ENCODE measurements at places on chromosomes 3 and 15.
A peak's percentile ranks its signal among the peaks of the same experiment; 100 is the strongest.

- no peak for DNase-seq
Measured at GRCh38 chr3:45552794-45553371, 41.7 kb upstream of the LIMD1 start.

- DNase-seq: no peak
Measured at GRCh38 chr3:135556174-135556573, 409.4 kb upstream of the PPP2R3A start.

GRCh38 chr3:44392489-44392888 is 53.9 kb downstream of the TCAIM start:
- no peak for DNase-seq

- no peak for DNase-seq
Measured at GRCh38 chr3:64138656-64139375, 86.5 kb downstream of the PRICKLE2 start.

DNA sequence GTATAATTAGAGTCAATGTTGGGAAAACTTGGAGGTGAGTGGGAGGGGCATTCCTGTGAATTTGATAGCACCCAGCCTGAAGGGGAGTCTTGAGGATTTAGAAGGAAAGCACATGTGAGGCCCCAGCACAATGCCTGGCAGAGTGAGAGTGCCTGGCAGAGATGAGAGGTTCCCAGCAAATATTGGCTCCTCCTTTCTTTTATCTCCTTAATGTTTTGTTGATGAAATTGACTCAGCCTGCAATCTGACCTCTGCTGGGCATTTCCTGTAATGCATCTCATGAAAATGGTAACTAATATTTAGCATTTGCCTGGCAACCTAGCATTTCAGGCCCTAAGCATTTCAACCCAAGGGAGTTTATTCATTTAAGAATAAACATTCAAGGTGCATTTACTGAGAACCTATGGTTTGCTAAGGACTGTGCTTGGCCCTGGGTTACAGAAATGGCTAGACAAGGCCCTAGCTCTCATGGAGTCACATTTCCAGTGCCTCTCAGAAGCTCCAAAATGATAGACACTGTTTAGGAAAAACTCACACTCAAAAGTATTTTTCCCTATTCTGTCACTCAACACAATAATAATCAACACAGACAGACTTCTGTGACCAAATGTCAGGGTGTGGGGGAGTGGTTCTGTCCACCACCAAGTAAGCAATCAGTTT is 19.0 kb downstream of the PDHB start:
- DNase-seq: peak; percentile 85

- no peak for DNase-seq
Measured at GRCh38 chr15:31031471-31032067, 40.1 kb upstream of the MTMR10 start.

DNA sequence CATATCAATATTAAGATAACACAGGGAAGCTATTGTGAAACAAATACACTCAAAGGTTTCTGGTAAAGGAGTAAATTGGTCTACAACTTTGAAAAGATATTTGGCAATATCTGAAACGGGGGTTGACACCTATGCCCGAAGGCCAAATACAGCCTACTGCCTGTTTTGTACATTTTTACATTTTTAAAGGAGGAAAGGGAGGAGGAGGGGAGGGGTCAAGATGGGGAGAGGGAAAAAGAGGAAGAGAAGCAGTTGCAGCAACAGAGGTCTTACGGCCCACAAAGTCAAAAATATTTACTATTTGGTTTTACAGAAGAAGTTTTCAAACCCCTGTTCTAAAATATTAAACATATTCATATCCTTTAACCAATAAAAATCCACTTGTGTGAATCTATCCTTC is 94.2 kb downstream of the FMN1 start:
- DNase-seq: no peak

GRCh38 chr3:104886220-104886995 is 480.3 kb upstream of the ALCAM start:
- peak; percentile 82 for DNase-seq

- DNase-seq: peak; percentile 11
Measured at GRCh38 chr3:55746808-55747413, 259.8 kb upstream of the WNT5A start.

GRCh38 chr3:67557848-67558355 is 96.5 kb downstream of the SUCLG2 start:
- no peak for DNase-seq

- DNase-seq: no peak
Measured at GRCh38 chr3:112808136-112808535, 38.5 kb downstream of the CD200R1L start.

DNA sequence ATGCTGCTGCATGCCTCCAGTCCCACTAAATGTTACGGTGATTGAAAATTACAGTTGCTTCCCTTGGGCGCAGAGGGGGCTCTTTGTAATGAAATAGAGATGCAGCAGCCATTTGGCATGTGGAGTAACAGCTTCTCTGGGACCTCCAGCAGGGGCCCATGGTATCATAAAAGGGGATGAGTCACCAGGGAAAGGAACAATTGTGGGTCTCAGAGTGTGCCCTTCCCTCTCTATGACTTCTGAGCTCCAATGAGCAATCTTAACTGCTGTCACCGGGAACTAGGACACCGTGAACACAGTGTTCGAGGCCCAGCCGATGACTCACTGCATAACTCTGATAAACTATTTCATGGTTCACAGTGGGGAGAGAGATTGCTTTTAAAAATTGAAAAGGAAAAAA is 164.8 kb upstream of the NUDT16 start:
- peak; percentile 68 for DNase-seq

GRCh38 chr3:124298301-124298700 is 306.4 kb upstream of the ROPN1 start:
- no peak for DNase-seq

DNA sequence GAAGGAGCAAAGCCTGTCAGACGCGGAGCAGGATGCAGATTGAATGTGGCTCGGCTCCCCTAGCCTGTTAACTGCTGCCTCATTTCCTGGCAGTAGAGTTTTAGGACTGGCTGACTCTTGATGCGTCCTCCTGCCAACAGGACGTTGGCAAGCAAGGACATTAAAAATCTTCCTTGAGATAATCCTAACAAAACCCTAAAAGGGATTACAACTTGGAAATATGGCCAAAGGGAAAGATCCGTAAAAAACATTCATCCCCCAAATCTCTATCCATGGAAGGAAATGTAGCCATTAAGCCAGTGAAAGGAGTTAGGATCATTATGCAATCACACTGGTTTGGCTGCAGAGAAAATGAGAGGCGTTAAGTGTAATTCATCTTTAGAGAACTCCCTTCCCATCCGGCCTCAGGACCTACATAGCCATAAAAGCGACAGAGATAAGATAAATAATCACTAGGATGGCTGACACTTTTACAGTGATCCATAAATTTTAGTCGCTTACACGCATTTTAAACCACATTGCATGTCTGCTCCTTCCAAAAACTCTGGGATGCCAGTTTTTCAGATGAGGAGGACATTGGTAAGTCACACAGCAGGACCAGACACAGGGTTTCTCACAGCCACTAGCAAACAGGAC is 44.5 kb upstream of the C3orf80 start:
- DNase-seq: no peak

- no peak for DNase-seq
Measured at GRCh38 chr15:69609176-69609575, 156.6 kb downstream of the RPLP1 start.

DNA sequence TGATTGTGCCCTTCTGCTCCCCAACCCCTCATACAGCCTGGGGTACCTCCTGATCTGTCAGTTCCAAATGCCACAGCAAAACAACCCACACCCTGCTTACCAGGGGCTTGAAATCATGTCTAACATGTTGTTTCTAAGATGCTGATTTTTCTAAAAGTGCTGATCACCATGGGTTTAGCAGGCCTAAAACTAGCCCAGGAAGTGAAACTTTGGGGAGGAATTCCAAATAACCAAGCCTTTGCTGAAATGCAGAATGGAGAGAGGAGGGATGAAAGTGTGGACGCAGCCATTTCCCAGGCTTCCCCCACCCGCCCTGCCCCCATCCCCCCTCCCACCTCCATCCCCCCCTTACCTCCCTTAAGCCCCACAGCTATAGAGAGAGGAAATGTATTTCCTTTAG is 2.0 kb upstream of the HRH1 start:
- no peak for DNase-seq

DNA sequence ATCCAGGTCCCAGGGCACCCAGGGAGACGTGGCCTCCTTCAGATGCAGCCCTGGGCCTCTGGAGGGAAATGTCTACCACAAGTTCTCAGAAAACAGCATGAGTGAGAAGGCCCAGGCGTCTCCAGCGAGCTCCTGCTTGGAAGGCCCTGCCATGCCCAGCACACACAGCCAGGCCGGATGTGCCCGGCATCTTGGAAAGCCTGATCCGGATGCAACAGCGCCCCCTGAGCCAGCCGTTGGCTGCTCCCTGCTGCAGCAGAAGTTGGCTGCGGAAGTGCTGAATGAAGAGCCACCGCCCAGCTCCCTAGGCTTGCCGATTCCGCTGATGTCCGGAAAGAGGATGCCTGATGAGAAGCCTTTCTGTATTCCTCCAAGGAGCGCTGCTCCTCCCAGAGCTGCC is 856 bp downstream of the NPAP1 start:
- DNase-seq: no peak

DNA sequence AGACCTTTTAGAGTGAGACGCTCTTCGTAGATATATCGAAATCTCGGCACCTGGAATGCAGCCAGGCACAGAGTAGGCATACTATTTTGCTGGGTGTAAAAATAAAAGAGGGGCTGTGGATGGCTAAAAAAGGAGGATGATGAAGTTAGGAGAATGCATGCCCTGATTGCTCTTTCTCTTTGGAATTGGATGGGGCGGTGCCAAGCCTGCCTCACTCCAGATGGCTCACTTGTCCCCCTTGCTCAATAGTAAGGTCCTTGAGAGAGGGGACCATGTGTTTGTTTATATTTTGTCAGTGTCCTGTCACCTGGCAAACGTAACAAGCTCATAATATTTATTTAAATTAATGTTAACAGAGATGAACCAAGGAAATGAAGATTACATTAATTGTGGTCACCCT is 33.0 kb downstream of the SNRK start:
- DNase-seq: no peak

GRCh38 chr3:125192190-125193035 is 20.1 kb downstream of the SLC12A8 start:
- DNase-seq: no peak

DNA sequence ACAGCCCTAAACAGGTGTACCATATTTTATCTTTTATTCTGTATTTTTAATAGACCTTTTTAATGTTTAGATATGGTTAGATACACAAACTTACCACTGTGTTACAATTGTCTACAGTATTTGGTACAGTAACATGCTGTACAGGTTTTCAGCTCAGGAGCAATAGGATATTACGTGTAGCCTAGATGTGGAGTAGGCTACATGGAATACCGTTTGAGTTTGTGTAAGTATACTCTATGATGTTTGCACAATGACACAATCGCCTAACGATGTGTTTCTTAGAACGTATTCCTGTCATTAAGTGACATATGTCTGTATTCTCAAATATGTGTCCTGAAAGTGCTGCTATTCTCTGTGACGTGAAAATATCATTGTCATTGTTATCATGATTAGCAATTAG is 62.6 kb downstream of the MFSD1 start:
- no peak for DNase-seq

DNA sequence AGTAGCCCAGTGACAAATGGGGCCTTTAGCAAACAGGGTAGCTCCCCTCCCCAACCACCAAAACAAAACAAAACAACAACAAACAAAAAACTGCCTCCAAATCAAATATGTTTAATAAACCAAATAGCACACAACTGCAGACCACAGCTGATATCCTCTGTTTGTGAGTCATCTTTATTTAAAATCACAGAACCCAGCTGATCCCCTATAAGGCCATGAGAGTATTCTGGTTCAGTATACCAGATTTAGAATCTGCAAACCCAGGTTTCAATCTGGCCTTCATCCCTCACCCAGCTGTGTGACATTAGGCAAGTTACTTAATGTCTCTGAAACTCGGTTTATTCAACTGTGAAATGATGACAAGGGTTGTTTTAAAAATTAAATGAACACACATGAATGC is 124.5 kb downstream of the SUCLG2 start:
- no peak for DNase-seq

- no peak for DNase-seq
Measured at GRCh38 chr3:10289787-10290355, 2.9 kb downstream of the GHRL start.

DNA sequence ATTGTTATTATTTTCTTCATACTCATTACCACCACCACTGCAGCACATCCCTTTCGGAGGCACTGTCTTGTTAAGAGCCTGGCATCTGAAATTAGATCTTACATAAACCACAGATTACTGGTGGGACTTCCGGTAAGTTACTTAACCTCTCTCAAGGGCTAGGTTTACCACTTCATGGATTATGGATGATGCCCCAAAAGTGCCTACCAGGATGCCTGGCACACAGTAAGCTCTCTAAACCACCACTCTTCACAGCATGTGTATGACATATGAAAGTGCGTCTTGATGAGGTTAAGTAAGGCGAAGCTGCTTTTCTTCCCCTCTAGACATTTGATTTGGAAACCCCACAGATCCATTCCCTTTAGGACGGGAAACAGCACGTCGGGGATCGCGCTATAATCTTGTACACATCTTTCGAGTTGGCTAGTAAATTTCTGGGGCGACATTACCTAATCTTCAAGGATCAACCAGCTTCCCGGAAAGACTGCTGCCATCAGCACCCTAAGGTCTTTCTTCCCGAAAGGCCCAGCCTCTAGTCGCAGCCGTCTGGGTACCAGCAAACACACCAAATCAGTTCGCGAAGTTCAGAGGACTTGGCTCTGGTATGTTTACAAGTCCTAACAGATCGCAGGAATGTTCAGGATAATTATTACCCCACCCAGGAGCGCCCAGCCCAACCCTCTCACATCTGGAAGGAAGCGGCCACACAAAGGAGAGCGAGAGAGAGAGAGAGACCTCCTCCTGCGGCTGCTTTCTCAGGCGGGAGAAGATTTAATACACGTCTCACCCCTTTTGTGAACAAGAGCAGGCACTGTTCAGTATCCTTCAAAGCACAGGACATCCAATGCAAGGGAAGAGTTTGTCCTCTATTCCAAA is 155.1 kb upstream of the FRMD4B start:
- DNase-seq: no peak

DNA sequence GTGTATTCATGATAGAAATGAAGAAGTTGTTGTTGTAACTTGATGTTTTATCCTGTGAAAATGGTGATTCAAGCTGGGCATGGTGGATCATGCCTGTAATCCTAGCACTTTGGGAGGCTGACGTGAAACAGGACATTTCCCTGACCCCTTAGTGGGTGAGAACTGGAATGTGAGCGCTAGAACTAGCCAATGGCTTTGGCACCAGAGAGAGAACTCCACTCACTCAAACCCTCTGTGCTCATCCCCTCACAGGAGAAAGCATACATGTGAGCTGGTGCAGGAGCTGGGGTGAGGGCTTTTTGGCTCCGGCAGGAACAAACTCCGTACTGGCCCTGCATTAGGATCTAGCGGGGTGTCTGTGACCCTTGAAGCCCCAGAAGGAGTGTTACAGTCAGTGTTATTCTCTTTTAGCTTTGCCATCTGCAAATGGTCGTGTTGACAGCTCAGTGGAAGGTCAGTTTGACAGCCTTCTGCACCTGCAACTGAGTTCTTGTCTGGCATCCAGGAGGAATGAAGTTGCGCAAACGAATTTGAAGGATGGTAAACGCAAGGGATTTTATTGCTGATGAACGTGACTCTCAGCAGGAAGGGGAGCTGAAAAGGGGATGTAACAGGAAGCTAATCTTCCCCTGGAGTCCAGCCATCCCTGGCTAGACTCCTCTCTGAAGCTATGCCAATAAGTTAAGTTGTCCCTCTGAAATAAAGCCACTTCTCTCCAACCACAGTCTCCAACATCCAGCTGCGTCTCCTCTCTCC is 1016.6 kb upstream of the CADM2 start:
- no peak for DNase-seq

GRCh38 chr3:51328206-51328605 is 56.9 kb upstream of the MANF start:
- DNase-seq: no peak

GRCh38 chr3:22671848-22672247 is 531.3 kb upstream of the UBE2E2 start:
- peak; percentile 28 for DNase-seq

Data from Kasumi-1 (cell line).